CD8-positive, alpha-beta memory T cell (primary cell): ENCODE measurements at places on chromosomes 6 and 20. TPM values are rescaled to one million over a fixed set of nuclear protein-coding genes. Genes with fewer than 3 reads are reported as not detected.

Gene HLA-DQB1
- 16.0 TPM for total RNA-seq

Gene PRPH2
- total RNA-seq: not detected

Gene COL19A1
- total RNA-seq: 0.33 TPM

Gene SMOC2
- not detected for total RNA-seq

Gene SEMG1
- total RNA-seq: not detected

Gene PRSS16
- total RNA-seq: 0.35 TPM

Gene TUBB1
- not detected for total RNA-seq

Gene CST4
- total RNA-seq: not detected

Gene TPD52L1
- total RNA-seq: not detected

Gene TUBB2B
- 0.13 TPM for total RNA-seq

Gene CFAP61
- not detected for total RNA-seq

Gene CGAS
- 48.3 TPM for total RNA-seq

Gene HDGFL1
- total RNA-seq: not detected

Gene CST5
- total RNA-seq: not detected

Gene TSHZ2
- 1.5 TPM for total RNA-seq
